ENCODE measurements at places on chromosomes 2 and 18.

DNA sequence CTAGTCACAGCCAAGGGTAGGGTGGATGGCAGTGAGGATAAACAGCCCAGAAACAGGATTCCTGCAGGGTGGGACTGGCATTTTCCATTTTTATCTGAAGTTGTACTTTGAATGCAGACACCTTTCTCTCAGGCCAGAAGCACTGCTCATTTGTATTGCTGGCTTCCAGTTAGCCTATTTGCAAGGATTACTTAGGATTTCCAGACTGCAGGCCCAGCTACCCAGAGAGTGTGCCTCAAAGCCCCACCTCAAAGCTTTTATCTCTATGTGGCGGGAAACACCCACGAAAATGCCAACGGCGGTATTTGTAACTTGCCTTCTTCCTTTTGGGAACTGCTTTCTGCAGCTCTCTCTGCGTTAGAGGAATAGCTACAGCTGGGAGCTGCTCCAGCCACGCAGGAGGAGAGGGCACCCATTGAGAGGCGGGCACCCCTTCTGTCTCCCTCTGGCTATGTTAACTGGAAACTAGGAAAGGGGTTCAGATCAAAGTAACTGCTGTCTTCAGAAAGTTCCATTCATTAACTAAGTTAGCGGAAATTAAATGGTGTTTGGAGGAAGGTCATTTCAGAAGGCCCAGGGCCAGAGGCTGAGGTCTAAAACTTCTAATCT, 144.9 kb downstream of the TGIF1 start:
- no peak for DNase-seq

GRCh38 chr2:212609479-212609878, 70.9 kb upstream of the ERBB4 start:
- no peak for DNase-seq

GRCh38 chr2:20232837-20233207, 7.9 kb upstream of the SDC1 start:
- DNase-seq = no peak

- DNase-seq = no peak
Measured at GRCh38 chr2:88824951-88825350, 133.5 kb downstream of the RPIA start.

- no peak for DNase-seq
Measured at GRCh38 chr2:121019071-121019470, 265.9 kb downstream of the TFCP2L1 start.

GRCh38 chr2:103484906-103485305, 723.1 kb downstream of the TMEM182 start:
- DNase-seq = no peak

GRCh38 chr2:7572450-7572849, 655.2 kb downstream of the RNF144A start:
- DNase-seq = no peak

- DNase-seq = no peak
Measured at GRCh38 chr18:13163167-13163927, 55.2 kb upstream of the LDLRAD4 start.

- no peak for DNase-seq
Measured at GRCh38 chr2:132645722-132646539, 24.1 kb downstream of the LYPD1 start.

DNA sequence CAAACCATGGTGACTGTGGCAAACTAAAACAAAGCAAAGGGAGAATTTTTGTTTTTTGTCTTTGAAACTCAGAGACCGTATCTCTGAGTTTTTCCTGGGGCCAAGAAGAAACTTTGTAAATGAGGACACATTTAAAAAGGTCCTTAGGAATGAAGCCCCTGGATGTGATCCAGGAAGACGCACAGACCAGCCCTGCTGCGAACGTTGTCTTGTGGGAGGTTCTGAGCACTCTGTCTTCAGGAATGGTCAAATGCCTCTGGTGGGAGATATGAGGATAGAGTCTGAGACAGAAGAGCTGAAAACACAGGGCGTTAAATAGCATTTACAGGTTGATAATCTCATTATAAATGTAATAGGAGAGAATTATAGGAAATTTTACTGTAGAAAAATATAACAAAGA, 893.5 kb upstream of the KLHL29 start:
- DNase-seq = no peak

GRCh38 chr2:77458216-77458615, 64.0 kb downstream of the LRRTM4 start:
- DNase-seq = no peak

DNA sequence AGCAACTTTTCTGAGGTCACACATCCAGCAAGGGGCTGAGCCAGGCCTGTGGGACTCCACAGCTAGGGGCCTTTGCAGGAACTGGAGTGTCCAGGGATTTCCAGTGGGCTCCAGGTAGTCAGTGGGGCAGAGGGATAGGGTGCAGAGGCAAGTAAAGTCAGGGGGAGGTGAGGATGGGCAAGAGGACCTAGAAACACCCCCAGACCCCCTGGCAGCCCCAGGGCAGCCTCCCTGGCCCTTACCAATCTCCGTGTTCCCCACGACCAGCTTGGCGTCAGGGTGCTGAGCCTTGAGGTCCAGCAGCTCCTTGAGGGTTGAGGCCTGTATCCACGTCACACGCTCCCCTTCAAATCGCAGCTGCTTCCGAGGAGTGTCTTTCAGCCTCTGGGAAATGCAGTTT, 28.4 kb downstream of the XDH start:
- DNase-seq = no peak

GRCh38 chr18:51506811-51507210, 309.3 kb upstream of the MEX3C start:
- DNase-seq = no peak

- DNase-seq = no peak
Measured at GRCh38 chr2:208906330-208906729, 499.7 kb downstream of the PTH2R start.

GRCh38 chr2:173666171-173666888, 298.8 kb downstream of the SP3 start:
- no peak for DNase-seq

All from renal cortex interstitium (tissue), 15 donors.